Colonic mucosa (tissue), 4 donors: ENCODE measurements at places on chromosomes 16 and 17. TPM values are rescaled to one million over a fixed set of nuclear protein-coding genes. Genes with fewer than 3 reads are reported as not detected.

Gene CFAP52
- total RNA-seq, result not detected

Gene SLC47A1
- total RNA-seq, result 1.0 TPM

Gene SMARCD2
- 124 TPM for total RNA-seq

Gene ALDH3A1
- 3.7 TPM for total RNA-seq

DNA sequence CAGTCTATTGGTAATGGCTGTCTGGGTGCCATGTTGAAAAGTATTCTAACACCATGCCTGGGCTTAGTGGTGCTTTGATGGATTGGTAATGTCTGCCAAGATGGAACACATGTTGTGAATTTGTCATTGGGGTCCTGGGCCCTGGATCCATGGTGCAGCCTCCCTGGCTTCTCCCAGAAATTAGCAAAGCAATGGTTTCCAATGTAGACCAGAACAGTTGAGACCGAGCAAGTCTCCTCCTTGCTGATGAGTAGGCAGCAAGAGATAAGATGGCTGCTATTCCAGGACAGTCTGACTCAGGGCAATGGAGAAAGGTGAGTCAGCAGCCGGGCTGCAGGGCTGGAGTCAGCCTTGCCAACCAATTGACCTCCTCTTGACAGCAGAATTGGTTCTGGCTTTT is 30.8 kb downstream of the GPR139 start:
- H3K4me3 ChIP-seq, result no peak overlapping the region
- DNase-seq, result no peak
- H3K4me1 ChIP-seq, result no peaks in the 10 kb centered on the region
- H3K27ac ChIP-seq, result no peak overlapping the region
- no peaks in the 10 kb centered on the region for H3K36me3 ChIP-seq
- no peaks in the 10 kb centered on the region for H3K27me3 ChIP-seq

- no peaks in the 10 kb centered on the region for H3K27me3 ChIP-seq
- no peak for DNase-seq
- no peak overlapping the region for H3K27ac ChIP-seq
- no peaks in the 10 kb centered on the region for H3K4me1 ChIP-seq
Measured at GRCh38 chr17:57834146-57834741, 15.6 kb downstream of the MRPS23 start.

GRCh38 chr17:7211491-7212273 is 8.0 kb downstream of the DLG4 start:
- H3K27ac ChIP-seq, result no peak overlapping the region
- H3K4me1 ChIP-seq, result no peaks in the 10 kb centered on the region
- H3K4me3 ChIP-seq, result no peak overlapping the region
- no peaks in the 10 kb centered on the region for H3K36me3 ChIP-seq
- H3K27me3 ChIP-seq, result no peaks in the 10 kb centered on the region

- H3K4me3 ChIP-seq, result no peak overlapping the region
- no peaks in the 10 kb centered on the region for H3K4me1 ChIP-seq
- H3K27ac ChIP-seq, result no peak overlapping the region
- no peaks in the 10 kb centered on the region for H3K27me3 ChIP-seq
- no peaks in the 10 kb centered on the region for H3K36me3 ChIP-seq
- DNase-seq, result no peak
Measured at GRCh38 chr16:80656711-80657150, 115.9 kb downstream of the DYNLRB2 start.

- H3K27me3 ChIP-seq, result no peaks in the 10 kb centered on the region
- H3K27ac ChIP-seq, result no peak overlapping the region
- no peaks in the 10 kb centered on the region for H3K4me1 ChIP-seq
- no peak for DNase-seq
Measured at GRCh38 chr16:28212532-28212873, 738 bp upstream of the XPO6 start.

- no peak for DNase-seq
- no peaks in the 10 kb centered on the region for H3K27me3 ChIP-seq
- H3K4me3 ChIP-seq, result no peak overlapping the region
- H3K27ac ChIP-seq, result no peak overlapping the region
Measured at GRCh38 chr16:46713634-46714033, 24.2 kb downstream of the ORC6 start.

- H3K36me3 ChIP-seq, result no peaks in the 10 kb centered on the region
- no peaks in the 10 kb centered on the region for H3K4me1 ChIP-seq
- peak overlapping the region; percentile 90 for H3K4me3 ChIP-seq
- no peaks in the 10 kb centered on the region for H3K27me3 ChIP-seq
- peak overlapping the region; percentile 90 for H3K27ac ChIP-seq
Measured at GRCh38 chr17:32142857-32143526, 690 bp downstream of the RHOT1 start.

DNA sequence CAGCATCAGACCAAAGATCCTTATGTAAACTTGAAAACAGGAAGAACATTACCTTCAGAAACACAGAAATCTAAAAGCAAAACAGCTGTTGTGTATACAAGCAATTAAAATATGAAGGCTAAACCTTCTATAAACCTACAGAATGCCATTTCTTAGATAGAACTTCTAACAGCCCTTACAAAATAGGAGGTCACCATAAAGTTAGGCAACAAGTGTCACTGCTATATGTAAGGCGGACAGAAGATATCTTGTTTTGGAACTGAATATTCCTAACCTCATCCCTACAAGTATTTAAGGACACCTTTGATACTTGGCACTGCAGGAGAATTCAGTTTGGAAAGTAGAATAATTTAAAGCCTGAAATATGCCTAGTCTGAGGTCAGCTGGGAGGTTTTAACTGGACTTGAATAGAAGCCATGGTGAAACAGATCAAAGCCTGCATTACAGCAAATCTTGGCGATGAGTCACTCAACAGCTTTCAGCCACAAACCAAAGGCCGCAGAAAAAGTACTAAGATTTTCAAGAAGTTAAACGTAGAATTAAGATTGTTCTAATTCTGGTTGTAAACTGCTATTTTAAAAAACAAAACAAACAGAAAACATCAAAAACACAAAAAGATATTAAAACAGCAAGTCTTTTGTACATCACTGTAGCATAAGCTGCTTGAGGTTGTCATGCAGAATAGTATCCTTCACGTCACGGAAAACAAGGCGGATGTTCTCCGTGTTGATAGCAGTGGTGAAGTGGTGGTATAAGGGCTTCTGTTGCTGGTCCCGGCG is 42.7 kb downstream of the GNA13 start:
- no peak overlapping the region for H3K27ac ChIP-seq
- no peak for DNase-seq
- no peaks in the 10 kb centered on the region for H3K4me1 ChIP-seq
- H3K36me3 ChIP-seq, result no peaks in the 10 kb centered on the region

DNA sequence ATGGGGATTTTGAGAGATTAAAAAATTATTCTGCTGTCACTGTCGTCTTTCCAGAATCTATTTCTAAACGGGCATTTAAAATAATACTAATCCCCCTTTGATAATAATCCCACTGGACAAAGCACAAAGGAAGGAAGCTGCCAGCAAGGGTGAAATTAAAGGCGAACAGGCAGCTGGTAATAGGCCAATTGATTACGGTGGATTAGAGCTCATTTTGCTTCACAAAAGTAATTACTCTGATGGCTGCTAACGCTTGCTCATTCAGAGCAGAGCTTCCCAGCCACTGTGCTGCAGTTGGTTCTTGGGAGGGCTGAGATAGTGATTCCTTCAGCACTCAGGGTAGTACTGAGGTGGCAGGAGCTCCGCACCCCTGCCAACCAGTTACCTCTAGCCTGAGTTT is 205.7 kb downstream of the SNX29 start:
- no peak for DNase-seq
- no peaks in the 10 kb centered on the region for H3K36me3 ChIP-seq
- H3K4me3 ChIP-seq, result no peak overlapping the region
- H3K27ac ChIP-seq, result no peak overlapping the region
- no peaks in the 10 kb centered on the region for H3K27me3 ChIP-seq
- no peaks in the 10 kb centered on the region for H3K4me1 ChIP-seq

GRCh38 chr16:35295856-35296255 is 1836.4 kb downstream of the TP53TG3F start:
- DNase-seq, result no peak
- H3K27ac ChIP-seq, result no peak overlapping the region
- H3K27me3 ChIP-seq, result no peaks in the 10 kb centered on the region
- H3K36me3 ChIP-seq, result no peaks in the 10 kb centered on the region
- H3K4me3 ChIP-seq, result no peak overlapping the region

GRCh38 chr16:73068541-73069401 is 20.8 kb upstream of the ZFHX3 start:
- H3K27ac ChIP-seq, result peak overlapping the region; percentile 45
- no peak overlapping the region for H3K4me3 ChIP-seq
- peaks cover 3% of the 10 kb centered on the region for H3K4me1 ChIP-seq
- no peak for DNase-seq
- peaks cover 19% of the 10 kb centered on the region for H3K27me3 ChIP-seq
- no peaks in the 10 kb centered on the region for H3K36me3 ChIP-seq

DNA sequence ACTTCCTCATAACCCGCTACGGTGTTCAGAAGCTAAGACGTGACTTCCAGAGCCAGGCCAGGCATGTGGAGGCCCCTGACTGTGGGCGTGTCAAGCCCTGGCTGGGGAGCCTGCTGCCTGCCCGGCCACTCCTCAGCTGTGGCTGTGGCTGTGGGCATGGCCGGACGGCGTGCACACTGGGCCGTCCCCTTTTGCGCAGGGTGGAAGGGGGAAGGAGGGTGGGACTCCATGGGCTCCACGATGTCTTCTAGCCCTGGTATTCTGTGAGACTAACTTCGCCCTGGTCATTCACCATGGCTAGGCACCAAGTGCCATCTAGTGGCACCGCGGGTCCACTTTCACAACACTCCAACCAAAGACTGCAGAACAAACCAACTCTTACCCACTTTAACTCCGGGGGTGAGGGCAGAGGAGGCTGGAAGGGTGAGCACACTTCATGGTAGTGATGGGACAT is 67.9 kb downstream of the N4BP1 start:
- no peak overlapping the region for H3K4me3 ChIP-seq
- no peaks in the 10 kb centered on the region for H3K27me3 ChIP-seq
- DNase-seq, result peak; percentile 57
- peaks cover 4% of the 10 kb centered on the region for H3K4me1 ChIP-seq
- peaks cover 11% of the 10 kb centered on the region for H3K36me3 ChIP-seq

DNA sequence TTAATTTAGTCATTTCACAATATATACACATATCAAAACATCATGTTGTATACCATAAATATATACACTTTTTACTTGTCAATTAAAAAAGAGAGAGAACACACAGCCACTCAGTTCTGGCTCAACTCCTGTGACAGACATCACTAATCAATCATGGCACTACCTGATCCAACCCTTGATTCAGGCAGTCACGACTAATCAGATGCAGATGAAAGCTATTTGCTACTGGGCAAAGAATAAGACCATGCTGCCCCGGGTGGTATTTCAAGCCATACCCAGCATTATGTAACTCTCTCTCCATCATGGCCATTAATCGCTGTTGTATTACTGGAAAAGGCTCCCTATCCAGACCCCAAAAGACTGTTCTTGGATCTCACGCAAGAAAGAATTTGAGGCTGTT is 345.7 kb downstream of the HAPSTR1 start:
- H3K36me3 ChIP-seq, result no peaks in the 10 kb centered on the region
- H3K27me3 ChIP-seq, result no peaks in the 10 kb centered on the region
- H3K4me1 ChIP-seq, result no peaks in the 10 kb centered on the region
- no peak overlapping the region for H3K27ac ChIP-seq
- no peak overlapping the region for H3K4me3 ChIP-seq
- no peak for DNase-seq
